ENCODE measurements at places on chromosomes 11 and 22.
A peak's percentile ranks its signal among the peaks of the same experiment; 100 is the strongest.

DNA sequence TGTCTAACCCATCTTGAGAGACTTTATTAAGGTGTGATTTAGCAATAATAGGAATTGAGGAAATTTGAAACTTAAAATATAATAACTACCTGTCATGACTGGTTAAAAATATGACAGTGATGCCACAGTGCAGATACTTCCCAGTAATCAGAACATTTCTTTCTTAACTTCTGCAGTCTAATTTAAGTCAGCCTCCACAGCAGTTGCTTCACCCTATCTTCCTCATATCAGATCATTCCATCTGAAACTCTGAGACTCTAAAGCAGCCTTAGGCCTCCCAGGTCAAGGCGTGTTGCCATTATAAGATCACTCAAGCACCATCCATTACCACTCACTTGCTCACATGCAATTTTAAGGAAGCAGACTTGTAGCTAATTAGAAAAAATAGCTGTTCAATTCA, 302.2 kb downstream of the AASDHPPT start:
- H3K36me3 ChIP-seq, result no peaks in the 10 kb centered on the region
- no peaks in the 10 kb centered on the region for H3K4me1 ChIP-seq
- no peak for DNase-seq
- H3K27me3 ChIP-seq, result no peaks in the 10 kb centered on the region

DNA sequence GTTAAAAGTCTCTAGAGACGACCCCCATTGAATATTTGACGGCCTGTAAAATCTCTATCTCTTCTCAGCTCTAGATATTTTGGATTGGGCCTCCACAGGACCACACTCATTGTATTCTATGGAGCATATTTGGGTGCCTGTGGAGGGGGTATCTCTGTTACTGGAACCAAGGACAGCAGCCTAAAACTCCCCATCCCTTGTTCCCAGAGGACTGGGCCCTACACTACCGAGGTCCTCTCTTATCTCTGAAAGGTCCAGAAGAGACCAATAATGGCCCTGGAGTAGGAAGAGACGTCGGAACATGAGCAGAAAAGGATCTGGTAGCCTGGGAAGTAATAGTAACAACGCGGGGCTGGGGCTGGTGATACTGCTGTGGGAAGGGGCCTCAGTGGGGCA, 542 bp downstream of the HPS4 start:
- peaks cover 3% of the 10 kb centered on the region for H3K36me3 ChIP-seq
- peak overlapping the region; percentile 96 for H3K4me3 ChIP-seq
- no peaks in the 10 kb centered on the region for H3K27me3 ChIP-seq
- DNase-seq, result no peak
- H3K4me1 ChIP-seq, result peaks cover 57% of the 10 kb centered on the region
- peak overlapping the region; percentile 97 for H3K27ac ChIP-seq

GRCh38 chr11:59601788-59602187, 13.8 kb downstream of the OSBP start:
- no peak for DNase-seq
- peaks cover 18% of the 10 kb centered on the region for H3K4me1 ChIP-seq
- no peak overlapping the region for H3K4me3 ChIP-seq
- peaks cover 5% of the 10 kb centered on the region for H3K36me3 ChIP-seq
- H3K27me3 ChIP-seq, result no peaks in the 10 kb centered on the region

DNA sequence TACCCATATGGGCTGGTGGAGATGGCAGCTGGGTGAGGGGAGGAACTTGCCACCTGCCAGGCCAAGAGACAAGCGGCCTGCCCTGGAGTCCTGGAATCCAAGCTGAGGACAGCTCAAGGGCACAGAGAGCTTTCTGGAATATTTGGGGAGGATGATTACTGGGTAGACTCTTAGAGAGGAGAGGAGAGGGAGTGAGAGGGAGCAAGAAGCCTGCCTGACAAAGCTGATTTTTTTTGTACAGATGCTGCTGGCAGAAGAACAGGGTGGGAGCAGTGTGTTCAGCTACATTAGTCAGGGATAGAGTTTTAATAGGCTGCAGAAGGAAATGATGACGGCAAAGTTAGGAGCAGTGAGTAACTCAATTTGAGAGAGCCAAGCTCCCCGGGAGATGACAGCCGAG, 299.3 kb downstream of the NXPE2 start:
- H3K4me1 ChIP-seq, result no peaks in the 10 kb centered on the region
- no peaks in the 10 kb centered on the region for H3K27me3 ChIP-seq
- H3K36me3 ChIP-seq, result no peaks in the 10 kb centered on the region
- H3K27ac ChIP-seq, result no peak overlapping the region

DNA sequence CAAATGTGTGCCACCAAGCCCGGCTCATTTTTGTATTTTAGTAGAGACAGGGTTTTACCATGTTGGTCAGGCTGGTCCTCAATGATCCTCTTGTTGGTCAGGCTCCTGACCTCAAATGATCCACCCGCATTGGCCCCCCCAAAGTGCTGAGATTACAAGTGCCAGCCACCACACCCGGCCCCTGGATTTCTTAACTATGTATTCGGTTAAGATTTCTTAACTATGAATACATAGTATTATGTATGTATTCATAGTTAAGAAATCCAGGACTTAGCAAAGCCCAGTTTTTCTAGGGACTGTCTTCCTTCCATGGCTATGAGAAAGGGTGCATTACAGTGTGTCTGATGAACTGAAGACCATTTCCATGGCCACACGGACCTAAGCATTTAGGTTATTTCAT, 1.7 kb downstream of the C11orf91 start:
- no peak overlapping the region for H3K27ac ChIP-seq
- peaks cover 29% of the 10 kb centered on the region for H3K4me1 ChIP-seq
- H3K36me3 ChIP-seq, result peaks cover 6% of the 10 kb centered on the region
- no peak for DNase-seq
- H3K4me3 ChIP-seq, result no peak overlapping the region

DNA sequence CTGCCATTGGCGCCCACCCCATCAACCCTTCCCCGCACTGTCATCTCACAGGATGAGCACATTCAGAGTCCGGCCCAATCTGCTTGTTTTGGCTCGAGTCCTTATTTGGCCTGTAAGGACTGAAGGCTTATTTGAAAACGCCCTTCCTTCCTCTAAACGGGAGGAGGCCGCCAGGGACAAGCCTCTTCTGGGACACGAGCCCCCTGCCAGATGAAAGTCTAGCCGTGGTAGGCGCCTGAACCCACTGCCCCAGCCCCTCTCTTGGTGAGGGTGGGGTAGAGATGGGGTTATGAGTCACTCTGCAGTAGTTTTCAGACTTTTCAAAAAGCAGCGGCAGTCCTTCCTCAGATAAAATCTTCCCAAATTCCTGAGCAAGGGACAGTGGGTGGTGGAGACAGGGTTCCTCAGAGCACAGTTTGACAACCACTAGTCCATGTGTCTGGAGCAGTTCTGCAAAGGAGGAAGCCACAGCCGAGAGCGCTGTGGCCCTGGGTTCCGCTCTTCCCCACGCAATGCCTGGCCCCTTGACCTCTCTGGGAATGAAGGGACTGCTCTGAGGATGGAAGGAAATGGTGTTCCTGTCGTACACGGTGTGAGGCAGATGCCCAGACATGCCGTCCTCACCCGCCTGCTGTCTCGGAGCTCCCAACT, 57.0 kb downstream of the MYH9 start:
- H3K27me3 ChIP-seq, result no peaks in the 10 kb centered on the region
- H3K4me3 ChIP-seq, result peak overlapping the region; percentile 90
- peak overlapping the region; percentile 98 for H3K27ac ChIP-seq
- DNase-seq, result no peak
